Amygdala (tissue), 56 donors: ENCODE measurements at places on chromosomes 7 and 10.

- no peak for DNase-seq
Observed at GRCh38 chr10:30967650-30968410, 63.8 kb downstream of the ZNF438 start.

DNA sequence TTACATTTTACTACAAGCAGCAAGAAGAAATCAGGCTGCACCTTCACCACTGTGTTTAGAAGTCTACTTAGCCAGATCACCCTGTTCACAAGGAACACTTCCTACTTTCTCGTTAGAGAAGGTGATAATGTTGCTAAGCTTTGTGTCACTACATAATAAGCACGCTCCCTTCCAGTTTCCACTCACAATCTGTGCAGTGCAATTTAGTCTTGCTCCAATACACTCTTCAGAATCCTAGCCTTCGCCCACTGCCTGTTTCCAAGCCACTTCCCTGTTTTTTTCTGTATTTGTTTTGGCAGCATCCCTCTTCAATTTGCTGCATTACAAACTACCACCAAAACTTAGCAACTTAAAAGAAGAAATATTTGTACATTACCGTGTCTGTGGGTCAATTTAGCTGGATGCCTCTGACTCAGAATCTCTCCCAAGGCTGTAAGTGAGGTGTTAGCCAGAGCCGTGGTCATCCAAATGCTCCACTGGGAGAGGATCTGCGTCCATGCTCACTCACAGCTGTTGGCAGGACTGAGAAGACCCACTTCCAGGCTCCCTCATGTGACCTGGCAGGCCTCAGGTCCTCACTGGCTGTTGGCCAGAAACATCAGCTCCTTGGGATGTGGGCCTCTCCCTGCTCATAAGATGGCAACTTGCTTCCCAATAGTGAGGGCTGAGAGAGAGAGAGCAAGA, 110.4 kb downstream of the PON1 start:
- DNase-seq: peak; percentile 49

- no peak for DNase-seq
Observed at GRCh38 chr10:101116754-101117153, 14.3 kb upstream of the TLX1 start.

DNA sequence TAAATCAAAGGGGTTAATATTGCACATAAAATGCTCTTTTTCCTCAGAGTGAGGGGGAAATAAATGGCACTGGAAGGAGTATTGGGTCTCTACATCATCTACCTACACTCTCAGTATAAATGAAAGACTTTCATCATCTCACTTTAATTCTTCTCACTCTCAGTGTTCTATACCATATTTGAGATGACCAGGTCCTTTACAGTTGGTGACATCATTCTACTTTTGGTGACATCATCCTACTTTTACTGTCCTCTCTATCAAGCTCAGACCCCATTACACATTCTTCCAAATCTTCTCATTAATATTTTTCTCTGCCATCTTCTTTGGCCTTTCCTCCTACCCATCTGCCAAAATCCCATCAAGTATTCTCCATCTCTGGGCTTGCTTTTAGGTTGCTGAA, 74.6 kb upstream of the TMEM106B start:
- no peak for DNase-seq

DNA sequence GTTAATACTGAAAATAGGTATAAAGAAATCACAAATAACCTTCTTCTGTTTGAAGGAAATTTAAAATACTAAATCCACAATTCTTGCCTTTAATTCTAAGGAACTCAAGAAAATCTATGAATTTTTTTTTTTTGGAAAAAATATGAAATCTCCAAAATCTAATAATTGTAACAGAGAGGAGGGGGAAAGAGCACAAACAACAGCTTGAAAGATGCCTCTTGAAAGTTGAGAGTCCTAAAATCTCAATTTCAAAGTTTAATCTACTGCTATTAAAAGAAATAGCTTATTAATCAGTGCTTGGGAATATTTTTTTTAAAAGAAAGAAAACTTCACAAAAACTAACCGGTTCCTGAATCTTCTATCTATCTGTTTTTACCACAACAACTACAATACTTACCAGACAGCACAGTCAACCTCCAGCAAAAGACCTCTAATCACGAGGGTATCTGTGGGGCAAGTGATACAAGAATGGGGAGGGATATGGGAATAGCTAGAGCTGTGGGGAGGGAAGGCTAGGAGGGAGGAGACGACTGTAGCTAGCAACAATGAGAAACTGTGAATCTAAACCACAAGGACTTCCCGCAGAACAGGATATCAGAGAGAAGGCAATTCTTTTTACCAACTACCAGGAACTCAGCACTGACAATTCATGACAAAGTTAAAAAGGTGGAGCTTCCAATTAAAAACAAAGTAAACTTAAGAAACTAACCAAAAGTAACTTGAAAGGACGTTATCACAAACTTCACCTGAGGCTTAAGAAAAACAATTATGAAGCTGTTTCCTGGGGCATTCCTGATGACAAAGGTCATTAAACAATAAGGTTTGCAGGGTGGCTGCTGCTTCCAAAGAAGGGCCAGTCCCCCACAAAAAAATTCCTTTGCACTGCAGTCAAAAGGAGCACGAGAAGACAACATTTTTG, at the start of gene USP54:
Gene USP54 (minus strand): TSS at position 462 of the 919 bp plus-strand sequence. CDS start 15,684 bp downstream, outside the sequence.
- DNase-seq: no peak

GRCh38 chr10:32985775-32986350, 27.8 kb upstream of the ITGB1 start:
- DNase-seq: no peak

GRCh38 chr7:22481726-22482125, 18.3 kb downstream of the STEAP1B start:
- no peak for DNase-seq

DNA sequence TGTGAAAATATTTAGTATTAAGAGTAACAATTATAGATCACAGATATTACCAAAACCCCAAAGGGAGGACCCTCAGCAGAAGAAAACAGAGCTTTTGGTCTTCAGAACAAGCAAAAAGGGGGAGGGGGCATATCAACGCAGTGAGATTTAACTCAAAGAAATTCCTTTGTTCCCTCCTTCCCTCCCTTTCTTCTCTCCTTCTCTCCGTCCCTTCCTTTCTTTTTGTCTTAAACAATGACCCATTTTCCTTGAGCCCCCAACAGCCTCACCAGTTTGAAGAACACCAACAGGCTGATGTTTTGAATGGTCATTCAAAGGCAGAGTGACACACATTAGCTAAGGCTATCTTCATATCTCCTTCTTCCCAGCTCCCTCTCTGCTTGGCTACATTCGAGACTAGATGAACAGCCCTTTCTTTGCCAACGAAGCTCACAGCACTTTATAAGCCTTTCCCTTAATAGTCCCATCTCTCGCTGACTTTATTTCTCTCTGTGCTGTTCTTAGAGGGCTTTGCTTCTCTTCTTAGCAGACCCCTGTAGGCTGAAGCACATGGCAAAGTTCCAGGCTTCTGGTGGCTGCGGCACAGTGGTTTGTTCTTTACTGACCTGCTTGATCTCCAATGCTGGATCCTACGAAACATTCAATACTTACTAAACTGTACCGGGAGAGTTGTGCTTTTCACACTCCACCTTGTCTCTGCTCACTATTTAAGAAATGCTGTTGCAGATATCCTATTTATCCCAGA, 75.6 kb upstream of the KCNIP2 start:
- DNase-seq: no peak

DNA sequence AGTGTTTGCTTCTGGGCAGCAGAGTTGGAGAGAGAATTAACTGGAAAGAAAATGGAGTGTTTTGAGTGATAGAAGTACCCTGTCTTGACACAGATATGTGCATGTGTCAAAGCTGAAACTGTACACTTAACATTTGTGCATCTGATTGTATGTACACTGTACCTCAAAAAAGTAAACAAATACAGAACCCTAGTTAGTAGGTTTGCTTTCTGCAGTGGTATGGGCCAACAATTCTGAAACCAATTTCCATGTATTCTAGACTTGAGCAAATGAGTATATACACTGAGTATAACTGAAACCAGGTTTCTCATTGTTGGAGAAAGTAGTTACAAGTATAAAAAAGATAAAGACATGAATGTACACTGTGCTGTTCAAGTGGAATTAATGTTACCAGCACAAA, 52.4 kb downstream of the ELAPOR2 start:
- DNase-seq: no peak

DNA sequence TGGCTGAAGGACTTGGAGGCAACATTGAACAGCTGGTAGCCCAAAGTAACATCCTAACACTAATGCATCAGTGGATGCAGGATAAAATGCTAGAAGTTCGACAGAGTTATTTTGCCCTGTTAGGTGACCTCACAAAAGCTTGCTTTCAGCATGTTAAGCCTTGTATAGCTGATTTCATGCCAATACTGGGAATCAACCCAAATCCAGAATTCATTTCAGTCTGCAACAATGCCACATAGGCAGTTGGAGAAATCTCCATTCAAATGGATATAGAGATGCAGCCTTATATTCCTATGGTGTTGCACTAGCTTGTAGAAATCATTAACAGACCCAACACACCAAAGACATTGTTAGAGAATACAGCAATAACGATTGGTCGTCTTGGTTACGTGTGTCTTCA, 62.9 kb downstream of the CCSER2 start:
- DNase-seq: no peak

- no peak for DNase-seq
Observed at GRCh38 chr7:73668886-73669230, 1.2 kb downstream of the VPS37D start.

DNA sequence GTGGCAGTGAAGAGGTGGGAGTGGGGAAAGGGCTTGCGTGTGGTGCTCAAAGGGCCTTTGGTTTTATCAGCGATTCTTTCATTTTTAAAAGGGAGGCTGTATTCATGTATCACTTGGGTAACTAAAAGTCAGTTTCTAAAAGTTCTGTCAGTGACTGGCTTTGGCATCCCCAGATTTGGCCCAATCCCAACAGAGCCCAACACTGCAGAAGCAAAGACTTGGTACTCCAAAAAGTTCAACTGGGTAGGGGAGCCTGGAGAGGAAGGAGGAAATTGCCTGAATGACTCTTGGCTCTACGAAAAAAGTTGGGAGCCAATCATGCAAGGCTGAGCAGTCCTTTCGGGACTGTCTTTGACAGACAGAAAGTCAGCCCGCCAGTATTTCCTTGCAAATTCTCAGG, 54.5 kb upstream of the COL13A1 start:
- DNase-seq: no peak

DNA sequence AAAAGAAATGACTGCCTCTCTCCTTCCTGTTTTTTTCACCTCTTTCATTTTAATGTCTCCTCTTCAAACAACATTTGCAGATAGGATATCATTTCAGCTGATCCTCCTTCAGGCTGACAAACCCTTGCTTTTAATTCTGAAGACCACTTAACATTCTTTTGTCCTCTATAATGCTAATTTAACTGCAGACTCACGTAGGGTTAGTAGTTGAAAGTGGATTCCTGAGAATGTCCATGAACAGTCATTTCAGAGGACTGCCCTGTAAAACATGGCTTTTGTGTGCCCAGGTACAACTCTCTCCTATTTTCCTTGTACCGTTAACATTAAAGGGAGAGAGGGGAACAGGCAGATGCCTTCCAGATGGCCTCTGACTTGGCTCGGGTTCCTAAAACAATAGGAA, 524.4 kb downstream of the SDK1 start:
- DNase-seq: no peak

DNA sequence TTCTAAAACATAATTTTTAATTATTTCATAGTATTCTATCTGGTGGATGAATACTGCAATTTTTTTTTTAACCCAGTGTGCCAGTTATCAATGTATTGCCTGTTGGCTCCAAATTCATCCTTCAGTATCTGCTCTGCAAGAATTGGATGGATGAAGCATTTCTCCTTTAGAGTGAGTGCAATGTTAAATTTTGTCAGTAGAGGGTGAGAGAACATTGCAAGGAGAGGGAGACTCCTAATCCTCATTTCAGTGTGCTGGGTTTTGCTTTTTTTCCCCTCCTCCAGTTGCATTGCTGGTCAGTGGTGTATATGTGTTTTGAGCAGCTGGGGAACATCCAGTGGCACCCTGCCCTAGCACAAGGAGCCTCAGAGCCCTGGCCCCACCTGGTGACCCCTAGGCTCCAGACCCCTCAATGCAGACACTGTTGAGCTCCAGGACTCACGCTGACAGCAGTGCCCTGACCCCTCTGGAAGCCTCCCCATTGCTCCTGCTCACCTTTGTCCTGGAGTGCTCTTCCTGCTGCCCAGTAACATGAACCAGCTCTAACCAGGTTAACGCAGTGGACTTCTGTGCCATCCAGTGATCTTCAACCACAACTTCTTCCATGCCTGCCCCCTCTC, 199.4 kb downstream of the USP6NL start:
- no peak for DNase-seq

DNA sequence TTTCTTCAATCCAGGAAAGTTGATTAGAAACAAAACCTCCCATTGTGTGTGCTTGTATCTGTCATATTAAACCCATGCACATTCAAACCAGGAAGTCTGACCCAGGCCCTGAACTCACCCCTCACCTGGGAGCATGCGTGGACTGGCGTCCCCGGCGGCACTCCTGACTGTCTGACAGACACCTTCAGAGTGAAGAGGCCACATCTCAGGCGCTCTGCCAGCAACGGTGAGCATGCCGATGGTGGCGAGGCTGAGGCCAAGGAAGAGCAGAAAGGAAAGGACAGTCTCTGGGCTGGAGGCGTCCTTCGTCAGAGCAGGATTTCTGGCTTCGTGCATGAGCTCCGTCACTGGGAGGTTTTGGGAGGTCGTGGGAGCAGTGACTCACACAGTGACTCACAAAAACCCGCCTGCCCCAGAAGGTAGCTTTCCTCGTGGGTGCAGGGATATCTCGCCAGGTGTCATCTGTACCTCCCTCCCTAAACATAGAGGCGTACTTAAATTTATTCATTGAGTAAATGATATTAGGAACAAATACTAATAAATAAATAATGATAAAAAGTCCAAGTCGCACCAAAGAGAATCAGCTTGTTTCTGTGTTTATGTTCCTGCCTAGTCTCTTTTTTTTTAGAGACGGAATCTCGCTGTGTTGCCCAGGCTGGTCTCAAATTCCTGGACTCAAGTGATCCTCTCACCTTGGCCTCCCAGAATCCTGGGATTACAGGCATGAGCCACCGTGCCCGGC, 13.5 kb downstream of the IQCE start:
- no peak for DNase-seq

DNA sequence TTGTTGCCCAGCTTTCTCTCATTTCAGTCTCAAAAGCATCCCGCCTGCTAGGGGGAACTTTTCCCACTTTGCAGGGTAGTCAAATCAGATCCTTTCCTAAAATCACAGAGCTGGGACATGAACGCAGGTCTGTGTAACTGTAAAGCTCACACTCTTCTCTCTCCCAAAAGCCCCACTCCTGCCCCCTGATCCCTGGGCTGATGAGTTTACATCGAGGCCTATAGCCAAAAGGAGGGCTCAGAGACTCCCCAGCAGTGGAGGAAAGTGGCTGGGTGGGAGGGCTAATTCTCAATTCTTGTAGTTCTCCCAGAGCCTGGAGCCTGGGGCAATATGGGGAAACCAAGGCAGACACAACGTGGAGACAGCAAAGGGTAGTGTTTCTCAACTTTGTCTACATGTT, 6.5 kb upstream of the MTPAP start:
- no peak for DNase-seq

GRCh38 chr10:1858048-1858447, 120.7 kb upstream of the ADARB2 start:
- DNase-seq: no peak

DNA sequence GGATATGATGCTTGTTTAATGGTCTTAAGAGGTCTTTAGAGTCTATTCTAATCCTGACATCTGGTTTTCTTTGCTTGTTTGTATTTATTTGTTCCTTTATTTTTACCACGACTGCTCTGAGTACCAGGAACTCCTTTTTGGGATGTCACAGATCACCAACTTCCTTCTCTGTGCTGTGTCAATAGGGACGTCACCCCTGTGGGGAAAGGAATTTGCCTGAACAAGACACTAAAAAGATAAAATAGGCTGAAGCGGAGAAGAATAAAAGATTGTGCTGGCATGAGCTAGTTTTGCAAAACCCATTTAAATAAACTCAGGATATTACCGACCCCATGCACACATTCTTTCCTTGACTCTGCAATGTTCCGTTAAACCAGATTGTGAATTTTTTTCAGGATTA, 27.7 kb downstream of the MGMT start:
- DNase-seq: no peak
